D721Med (cell line): ENCODE measurements at places on chromosomes 2 and 18.
A peak's percentile ranks its signal among the peaks of the same experiment; 100 is the strongest.

DNA sequence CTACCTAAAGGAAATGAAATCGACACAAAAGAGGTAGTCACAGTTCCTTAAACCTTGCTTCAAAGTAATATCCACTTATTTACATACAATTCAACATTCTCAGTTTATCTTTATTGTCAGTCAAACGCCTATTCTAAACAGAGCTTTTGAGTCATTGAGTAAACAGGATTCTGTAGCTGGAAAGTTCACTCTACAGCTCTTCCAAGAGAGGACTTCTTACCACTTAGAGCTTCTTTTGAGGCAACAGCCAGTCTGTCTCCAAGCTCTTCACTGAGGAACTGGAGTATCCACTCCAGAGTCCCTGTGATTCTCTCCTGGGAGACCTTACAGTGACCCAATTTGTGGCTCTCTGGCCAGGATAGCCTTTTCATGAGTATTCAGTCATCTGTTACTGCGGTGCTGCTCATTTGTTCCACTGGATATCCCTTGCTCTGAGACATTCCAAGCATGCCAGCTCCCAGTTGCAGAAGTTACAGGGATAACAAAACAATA, 210.9 kb upstream of the OSR1 start:
- no peak for DNase-seq

DNA sequence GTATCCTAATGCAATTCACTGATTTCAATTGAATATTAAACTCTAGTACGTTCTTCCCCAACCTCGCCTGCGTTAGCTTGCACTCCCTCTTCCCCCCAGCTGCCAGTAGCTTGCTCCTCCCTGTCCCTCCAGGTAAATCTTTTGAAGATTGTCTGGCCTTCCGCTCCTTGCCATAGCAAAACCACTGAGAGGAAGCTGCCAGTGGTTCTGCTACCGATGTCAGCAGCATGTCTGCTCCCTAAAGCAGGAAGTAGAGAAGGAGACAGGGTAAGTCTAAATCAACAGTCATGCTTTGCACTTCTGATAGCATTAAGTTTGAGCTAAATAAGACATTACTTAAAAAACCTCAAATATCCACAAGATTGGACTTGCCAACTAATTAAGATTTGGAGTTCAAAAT, 89.1 kb downstream of the SCN2A start:
- DNase-seq: no peak

DNA sequence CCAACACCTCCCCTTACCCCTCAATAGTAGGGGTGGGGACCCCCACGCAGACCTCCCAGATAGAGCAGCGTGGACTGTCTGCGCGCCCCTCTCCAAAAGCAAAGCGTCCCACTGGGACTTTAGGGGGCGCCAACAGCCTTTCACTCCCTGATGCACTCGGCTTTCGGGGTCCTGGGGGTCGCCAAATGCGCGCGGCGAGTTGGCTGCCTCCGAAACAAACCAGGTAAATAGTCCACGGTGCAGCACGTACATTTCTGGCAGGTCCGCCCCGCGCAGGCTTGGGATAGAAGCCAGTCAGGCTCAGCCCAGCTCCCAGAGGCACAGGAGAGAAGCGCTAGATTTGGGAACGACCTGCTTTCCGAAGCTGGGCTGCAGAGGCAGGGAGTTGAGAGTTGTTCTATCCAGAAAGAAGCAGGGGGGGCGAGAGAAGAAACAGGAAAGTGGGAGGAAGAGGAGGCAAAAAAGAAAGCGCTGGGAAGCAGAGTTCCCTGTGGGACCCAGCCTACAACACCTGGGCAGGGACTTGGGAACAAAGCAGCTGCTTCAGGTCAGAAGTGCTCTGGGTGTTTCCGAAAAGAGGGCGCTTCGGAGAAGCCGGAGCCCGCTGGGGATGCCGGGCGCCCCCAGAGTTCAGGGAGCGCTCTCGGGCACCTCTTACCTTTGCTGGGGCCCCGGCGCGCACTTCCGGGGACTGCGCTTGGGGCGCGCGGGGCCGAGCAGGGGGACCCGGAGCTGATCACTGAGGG, 544 bp downstream of the EVA1A start:
- DNase-seq: no peak

DNA sequence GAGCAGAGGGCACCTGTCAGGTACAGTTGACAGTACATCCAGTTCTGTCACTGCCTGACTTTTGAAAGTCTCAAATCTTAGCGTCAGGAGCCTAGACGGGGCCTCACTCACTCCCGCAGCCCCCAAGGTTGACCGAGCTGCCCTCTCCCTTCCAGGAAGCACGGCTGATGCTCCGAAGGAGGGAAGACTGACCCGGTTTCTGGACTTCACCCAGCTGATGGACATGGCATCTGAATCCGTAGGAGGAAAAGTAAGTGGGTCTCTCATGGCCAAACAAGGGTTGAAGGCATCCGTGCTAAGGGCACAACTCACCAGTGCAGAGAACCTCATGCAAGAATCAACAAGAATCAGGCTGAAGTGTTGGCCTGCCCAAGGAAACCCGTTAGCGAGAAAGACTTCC, 12.9 kb downstream of the ALLC start:
- no peak for DNase-seq

DNA sequence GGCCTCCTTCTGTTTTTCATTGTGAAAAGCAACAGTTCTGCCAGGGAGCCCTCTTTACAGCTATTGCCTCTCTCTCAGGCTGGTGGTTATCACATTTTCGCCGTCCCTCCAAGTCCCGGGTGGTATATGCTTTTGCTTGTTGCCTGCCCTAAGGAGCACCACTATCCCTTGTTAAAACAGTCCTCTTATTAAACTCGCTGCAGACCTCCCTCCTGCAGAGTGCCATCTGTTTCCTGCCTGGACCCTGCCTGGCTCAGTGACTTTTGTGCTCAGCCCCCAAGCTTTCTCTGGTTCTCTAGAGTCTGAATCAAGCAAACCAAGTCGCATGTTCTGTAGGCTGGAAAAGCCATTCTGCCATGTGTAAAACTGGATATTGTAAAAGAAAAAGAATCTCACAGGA, 72.1 kb upstream of the FHL2 start:
- DNase-seq: no peak

DNA sequence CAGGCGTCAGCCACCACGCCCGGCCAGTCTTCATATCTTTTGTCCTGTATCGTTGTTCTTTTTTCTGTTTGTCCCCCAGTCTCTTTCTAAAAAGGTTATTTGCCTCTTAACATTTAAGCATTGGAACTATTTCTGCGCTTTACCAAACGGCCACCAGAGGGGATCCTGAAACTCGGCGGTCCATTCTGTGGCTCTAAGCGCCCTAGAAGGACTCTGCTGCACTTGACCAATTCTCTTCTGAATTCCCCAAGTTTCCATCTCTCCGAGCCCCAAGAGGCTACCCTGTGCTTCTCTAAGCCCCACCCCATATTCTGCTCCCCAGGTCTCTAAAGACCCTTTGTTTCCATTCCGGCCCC, 33.1 kb upstream of the REG3G start:
- DNase-seq: peak; percentile 31

GRCh38 chr2:223604231-223604630, 2.1 kb upstream of the SCG2 start:
- DNase-seq: no peak

- peak; percentile 24 for DNase-seq
These were observed 107.6 kb upstream of the CYRIA start for GRCh38 chr2:16773080-16773713.

GRCh38 chr2:37713258-37713700, 41.8 kb upstream of the CDC42EP3 start:
- no peak for DNase-seq

GRCh38 chr2:222916229-222917197, 55.7 kb downstream of the ACSL3 start:
- no peak for DNase-seq

GRCh38 chr2:238731961-238732360, 115.9 kb upstream of the TWIST2 start:
- DNase-seq: no peak

DNA sequence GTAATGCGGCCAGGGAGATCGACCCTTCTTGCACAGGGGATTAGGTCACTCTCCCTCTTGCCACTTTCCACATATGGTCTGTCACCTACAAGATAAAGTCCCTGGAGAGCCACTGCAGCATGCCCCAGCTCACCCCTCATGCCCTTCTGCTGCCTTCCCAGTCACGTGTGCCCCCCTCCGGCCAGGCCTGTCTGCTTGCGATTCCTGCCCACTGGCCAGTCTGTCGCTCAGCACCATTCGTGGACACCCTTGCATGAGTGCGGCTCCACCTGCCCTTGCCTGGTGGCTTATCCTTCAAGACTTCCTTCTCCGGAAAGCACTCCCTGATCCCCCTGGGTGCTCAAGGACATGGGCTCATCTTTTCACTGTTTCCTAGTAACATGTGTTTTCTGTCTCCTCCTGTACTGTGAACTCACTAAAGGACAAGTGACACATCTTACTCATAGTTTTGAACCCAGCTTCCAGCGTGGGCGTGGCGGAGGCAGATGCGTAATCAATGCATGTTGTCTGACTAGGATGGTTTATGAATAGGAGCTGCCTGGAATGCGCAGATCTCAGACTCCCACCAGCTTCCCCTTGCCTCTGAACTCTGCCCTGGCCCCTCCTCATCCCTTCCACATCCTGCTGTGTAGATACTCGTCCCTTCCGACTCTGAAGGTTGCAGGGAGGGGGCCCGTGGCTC, 7.8 kb upstream of the NT5DC4 start:
- no peak for DNase-seq

DNA sequence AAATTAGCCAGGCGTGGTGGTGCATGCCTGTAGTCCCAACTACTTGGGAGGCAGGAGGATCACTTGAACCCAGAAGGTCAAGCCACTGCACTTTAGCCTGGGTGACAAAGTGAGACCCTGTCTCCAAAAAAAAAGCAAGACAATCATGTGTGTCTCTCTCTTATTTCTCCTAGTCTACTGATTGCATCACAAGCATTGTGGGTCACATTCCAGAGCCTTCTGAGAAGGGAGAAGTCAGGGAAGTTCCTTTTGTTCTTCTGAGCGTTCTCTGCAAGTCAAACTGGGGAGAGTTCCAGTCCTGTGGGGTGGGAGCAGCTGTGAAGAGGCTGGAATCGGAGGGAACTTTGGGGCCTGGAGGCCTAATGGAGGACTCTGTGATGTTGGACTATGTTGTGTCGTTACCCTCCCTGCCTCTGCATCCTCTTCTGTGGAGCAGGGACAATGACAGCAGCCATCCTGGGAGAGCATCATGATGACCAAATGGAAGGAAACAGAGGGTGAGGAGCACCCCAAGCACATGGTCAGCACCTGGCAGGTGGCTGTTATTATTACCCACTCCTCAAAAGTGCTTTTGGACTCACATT, 115.4 kb downstream of the MRO start:
- DNase-seq: no peak

GRCh38 chr2:196925768-196926561, 542 bp downstream of the PGAP1 start:
- no peak for DNase-seq

- no peak for DNase-seq
These were observed 125.1 kb downstream of the COPS8 start for GRCh38 chr2:237210763-237211162.

- no peak for DNase-seq
These were observed 418.0 kb upstream of the UBE2E3 start for GRCh38 chr2:180562378-180562777.

- DNase-seq: no peak
These were observed 63.5 kb downstream of the RTTN start for GRCh38 chr18:70142001-70142400.

DNA sequence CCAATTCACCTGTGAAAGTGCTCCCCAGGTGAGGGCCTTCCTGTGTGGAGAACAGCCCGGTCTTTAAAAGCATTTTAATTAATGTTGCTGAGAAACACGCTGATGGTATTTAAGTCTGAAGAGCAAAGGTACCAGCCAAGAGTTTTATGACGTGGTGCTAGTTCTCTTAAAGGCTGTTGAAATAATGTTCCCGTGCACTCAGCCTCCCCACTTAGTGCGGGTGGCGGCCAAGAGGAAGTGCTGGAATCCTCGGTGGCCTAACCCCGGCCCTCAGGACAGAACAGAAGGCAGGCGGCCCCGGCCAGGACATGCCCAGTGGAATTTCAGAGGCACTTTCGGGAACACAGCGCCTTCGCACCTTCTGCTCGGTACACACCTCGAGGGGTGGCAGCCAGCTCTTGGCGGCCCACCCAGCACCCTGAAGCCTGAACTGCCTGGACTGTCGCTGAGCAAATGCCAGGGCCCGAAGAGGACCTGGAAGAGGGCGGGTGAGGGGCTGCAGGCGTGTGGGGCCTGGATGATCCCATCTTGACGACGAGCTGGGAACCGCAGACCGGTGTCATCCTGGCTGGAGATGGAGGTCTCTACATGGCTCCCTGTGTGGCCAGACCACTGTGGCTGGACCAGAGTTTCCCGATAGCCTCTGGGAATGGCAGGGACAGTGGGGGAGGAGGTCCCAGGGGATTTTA, 142.9 kb downstream of the ASB1 start:
- no peak for DNase-seq

- no peak for DNase-seq
These were observed 135.5 kb upstream of the FANCL start for GRCh38 chr2:58376592-58376991.

GRCh38 chr2:218960309-218961165, 1.1 kb downstream of the CDK5R2 start:
- DNase-seq: no peak

DNA sequence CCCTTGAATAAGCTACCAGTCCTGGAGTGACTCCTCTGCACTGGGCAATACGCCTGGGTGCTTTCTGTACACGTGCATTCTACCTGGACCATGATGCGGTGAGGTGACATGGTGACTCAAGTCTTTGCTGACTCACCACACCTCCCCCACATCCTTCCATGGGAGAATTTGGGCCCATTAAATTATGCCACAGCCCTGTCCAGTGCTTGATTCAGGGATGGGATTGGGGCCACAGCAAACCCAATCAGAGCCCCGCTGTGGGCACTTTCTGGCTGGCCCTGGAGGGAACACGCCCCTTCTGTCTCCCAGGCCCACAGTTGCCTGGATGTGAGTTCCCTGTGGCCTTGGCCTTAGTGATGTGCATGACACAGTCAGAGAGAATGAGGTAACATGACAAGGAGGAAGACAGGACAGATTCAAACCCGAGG, 86.9 kb downstream of the LRRC30 start:
- DNase-seq: no peak

DNA sequence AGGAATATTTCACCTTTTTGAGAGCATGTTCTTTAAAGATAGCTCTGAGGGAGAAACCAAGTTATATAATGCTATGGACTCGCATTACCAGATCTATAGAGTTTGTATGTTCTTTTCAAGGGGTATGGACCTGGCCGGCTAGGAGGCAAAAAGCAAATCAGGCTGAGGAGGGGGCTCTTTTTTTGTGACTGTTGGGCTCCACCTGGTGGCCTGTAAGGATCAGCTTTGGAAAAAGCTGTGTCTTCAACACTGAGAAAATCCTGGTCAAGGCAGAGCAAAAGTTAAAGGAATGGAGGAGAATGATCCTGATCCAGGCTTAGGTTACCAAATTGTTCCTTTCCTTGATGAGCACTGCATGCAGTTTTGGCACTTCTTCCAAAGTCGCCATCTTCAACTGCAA, 180.5 kb downstream of the DIS3L2 start:
- no peak for DNase-seq

DNA sequence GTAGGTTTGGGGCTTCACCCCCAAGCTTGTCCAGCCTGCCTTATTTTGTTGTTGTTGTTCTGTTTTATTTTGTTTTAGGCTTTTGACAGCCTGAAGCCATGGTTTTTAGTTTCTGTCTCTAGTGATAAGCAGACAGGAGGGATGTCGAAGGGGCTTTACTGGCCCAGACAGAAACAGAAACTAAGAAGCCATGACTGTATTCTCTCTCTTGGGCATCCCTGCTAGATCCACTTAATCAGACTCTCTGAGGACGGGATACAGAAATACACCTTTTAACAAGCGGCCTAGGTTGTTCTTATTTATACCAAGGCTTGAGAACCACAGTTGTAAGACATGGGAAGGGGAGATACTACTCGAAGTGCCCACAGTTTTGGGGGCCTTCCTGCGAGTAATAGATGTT, 330.9 kb downstream of the SLC8A1 start:
- no peak for DNase-seq
